Hematopoietic multipotent progenitor cell treated with erythropoietin and hydrocortisone succinate and interleukin-3 and kit ligand, for 15 days (in vitro differentiated cells): ENCODE measurements at places on chromosomes 7 and 10.

GRCh38 chr10:3735175-3735574 lies 49.8 kb downstream of the KLF6 start:
- DNase-seq = no peak

GRCh38 chr10:131561897-131562296 lies 250.4 kb upstream of the TCERG1L start:
- no peak for DNase-seq

- no peak for DNase-seq
These were observed 308.4 kb upstream of the PRKCQ start for GRCh38 chr10:6888434-6888833.

DNA sequence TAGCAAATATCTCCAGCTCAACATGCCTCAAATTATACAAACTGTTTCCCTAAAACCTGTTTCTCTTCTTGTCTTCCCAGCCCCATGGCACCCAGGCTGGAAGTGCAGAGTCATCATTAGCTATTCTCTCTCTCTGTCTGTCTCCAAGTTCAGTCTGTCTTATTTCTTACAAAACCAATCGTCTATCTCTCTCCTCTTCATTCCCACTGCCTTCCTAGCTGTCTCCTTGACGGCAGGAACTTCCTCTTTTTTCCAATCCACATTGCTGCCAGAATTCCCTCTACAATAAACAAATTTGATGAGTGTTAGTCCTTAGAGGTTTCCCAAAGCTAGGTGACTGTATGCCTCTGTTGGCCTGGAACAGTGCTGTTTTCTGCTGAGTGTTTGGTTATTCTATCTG lies 14.9 kb upstream of the ZNRF2 start:
- DNase-seq = no peak

DNA sequence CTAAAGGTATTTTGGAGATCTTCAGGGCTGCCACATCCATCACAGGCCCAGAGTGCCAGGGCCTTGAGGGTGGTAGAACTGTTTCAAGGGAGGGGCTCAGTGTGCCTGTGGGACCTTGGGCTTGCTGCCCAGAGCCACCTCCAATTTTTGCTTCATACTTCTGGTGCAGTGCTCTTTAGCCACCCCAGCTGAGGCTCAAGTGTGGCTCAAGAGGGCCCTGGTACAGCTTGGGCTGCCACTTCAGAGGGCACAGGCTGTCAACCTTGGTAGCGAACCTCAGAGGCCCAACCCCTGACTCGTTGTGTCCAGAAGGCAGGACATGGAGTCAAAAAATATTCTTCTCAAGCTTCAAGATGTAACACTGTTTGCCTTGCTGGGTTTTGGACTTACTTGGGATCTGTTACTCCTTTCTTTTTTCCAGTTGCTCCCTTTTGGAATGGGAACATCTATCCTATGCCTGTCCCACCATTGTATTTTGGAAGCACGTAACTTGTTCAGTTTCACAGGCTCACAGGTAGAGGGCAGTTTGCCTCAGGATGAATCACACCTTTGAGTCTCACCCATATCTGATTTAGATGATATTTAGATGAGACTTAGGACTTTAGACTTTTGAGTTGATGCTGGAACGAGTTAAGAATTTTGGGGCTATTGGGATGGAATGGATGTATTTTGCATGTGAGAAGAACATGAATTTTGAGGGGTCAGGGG lies 224.8 kb downstream of the RPS24 start:
- no peak for DNase-seq

DNA sequence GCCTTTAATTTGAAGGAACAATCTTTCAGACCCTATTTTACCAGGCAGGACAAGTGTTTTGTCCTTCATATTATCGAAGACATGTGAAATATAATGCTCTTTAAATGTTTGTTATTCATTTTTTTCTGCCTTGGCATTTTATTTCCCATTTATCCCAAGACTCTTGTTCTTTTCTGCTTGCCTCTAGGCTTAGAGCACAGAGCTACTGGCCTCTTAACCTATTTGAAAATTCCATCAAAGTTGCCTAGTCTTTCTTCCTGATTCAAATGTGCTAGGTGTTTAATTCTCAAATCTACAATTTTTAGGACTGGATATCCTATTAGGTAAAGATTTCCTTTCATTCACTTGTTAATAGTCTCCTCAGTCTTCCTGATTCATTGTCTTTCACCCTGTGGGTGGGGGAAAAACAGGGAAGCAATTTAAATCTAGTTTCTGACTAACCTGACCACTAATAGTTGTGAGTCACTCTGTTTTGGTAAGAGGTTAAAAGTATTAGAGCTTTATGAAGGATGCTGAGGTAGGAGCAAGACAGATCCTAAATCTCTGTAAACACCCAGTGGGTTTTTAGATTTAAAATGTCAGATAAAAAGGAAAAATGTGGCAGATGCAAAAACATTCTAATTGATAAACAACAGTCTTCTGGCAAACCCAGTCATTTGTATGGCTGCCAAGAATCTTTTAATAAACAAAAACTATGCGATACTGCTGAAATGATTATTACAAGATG lies 1.5 kb downstream of the LIPK start:
- no peak for DNase-seq

GRCh38 chr10:124565565-124566221 lies 104.1 kb downstream of the LHPP start:
- DNase-seq = no peak

- no peak for DNase-seq
These were observed 237.4 kb downstream of the WDR11 start for GRCh38 chr10:121088524-121088923.

DNA sequence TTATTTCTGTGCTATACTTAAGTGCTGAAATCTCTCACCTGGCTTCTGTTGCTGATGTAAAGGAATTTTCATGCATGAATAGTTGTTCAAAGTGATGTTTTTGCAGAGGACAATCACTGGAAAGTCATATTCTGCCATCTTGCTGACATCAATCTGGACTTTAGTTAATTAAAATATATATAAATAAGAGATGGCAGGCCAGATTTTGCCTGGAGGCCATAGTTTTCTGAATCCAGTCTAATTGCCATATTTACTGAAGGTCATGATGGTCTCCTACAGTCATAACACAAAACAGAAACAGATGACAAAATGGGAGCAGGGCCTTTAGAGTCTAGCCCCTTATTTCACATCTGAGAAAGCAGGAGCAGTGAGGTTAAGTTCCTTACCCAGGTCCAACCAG lies 228.2 kb downstream of the HPSE2 start:
- DNase-seq = no peak

GRCh38 chr7:142598297-142598696 lies 151.0 kb upstream of the PRSS1 start:
- DNase-seq = no peak

GRCh38 chr10:19668116-19668515 lies 148.1 kb upstream of the PLXDC2 start:
- no peak for DNase-seq

GRCh38 chr7:118085000-118085399 lies 99.0 kb upstream of the LSM8 start:
- no peak for DNase-seq

DNA sequence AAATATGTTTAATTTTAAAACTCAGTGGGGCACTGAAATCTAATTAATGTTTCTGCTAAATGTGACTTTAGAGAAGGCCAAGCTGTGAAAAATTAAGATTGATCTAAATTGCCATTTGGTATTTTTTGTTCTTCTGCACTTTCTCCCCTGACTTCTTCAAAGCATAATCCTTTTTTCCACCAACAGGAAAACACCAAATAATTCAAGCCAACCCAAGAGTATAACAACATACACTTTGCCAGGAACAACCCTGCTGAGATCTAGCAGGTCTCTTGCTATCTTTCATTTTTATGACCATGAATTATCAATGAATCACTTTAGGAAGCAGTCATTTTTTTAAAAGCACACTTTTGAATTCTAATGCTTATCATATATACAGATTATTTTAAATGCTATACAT lies 100.1 kb downstream of the USP6NL start:
- DNase-seq = no peak

DNA sequence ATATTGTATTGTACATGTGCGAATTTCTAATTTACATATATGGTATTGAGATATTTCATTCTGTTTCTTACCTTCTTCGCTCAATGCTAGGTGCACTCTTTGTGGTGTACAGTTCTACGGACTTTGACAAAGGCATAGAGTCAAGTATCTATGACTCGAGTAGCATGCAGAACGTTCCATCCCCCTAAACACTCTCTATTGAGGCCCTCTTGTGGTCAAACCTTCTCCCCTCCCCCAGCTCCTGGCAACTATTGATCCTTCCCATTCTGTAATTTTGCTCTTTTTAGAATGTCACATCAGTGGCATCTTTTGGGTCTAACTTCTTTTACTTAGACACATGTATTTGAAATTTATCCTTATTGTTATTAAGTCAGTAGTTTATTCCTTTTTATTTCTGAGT lies 30.7 kb upstream of the GDF10 start:
- DNase-seq = no peak

DNA sequence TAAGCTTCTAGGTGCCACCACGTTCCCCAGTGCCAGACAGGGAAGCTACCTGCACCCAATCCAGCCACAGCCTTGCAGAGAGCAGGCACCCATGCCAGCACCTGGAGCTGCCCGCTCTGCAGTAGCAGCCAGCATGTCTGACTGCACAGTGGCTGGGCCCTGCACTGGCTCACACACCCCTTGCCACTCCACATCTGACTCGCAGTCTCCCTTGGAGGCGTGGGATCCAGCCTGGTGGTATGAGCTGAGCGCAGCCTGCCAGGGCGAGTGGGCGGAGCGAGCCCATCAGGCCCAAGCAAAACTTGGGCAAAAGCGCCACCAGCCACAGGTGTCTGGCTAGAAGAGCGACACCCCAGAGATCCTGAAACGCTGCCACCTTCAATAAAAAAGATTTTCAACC lies 30.1 kb downstream of the CRTAC1 start:
- DNase-seq = no peak

DNA sequence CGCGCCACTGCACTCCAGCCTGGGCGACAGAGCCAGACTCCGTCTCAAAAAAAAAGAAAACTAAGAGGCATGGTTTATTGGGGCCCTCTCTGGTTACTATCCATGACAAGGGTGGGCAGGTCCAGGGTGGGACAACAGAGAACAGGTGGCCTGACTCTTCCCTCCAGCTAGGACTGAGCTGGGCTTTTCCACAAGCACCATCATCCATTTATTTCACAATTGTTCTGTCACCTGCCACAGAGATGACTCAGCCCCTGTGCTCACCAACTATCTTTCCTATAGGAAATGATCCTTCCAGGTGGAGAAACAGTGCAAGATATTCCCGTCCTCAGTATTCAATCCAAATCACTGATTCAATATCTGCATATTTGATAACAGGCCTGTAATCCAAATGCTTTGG lies 44.9 kb upstream of the MYL10 start:
- no peak for DNase-seq

DNA sequence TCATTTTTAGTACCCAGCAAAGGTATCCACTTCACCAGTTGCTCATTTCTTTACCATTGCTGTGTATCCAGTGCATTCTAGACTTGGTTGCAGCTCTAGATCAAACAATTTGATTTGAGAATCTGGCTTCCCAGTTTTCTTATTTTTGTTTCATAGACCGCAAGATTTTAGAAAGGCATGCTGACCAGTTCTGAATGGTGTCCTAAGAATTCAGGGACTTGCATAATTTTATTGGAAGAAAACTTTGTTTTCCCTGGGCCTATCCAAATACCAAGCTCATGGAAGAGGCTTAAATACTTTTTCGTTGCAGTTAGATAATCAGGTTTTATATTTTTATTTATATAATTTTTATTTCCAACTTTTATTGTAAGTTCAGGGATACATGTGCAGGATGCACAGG lies 58.3 kb downstream of the BICC1 start:
- no peak for DNase-seq

DNA sequence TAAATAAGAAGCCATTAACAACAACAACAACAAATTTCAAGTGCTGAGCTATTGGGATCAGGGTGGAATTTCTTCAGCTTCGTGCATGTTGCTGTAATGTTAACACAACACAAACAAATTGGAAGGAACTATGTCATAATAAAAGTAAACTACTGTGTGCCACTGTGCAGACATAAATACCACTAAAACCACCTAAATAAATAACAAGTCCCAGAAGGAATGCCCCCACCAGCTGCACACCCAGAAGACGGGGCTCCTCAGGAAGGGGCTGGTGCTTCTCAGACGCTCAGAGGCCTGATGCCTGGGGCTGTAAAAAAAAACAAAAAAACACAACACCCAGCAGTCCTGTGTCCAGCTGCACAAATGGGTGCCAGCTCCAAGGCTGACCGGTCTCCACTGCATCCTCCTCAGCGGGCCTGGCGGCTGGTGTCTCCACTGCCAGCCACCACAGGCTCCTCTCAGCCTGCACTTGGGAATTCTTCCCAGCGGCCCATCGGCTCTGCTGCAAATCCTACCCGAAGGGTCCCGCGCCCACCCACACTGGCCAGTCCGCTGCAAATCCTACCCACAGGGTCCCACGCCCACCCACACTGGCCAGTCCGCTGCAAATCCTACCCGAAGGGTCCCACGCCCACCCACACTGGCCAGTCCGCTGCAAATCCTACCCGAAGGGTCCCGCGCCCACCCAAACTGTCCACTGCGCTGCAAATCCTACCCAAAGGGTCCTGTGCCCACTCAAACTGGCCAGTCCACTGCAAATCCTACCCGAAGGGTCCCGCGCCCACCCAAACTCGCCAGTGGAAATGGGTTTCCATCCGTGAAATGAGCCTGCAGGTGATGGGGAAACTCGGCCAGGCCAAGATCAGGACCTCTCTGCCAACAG lies 35.8 kb upstream of the DNAAF5 start:
- DNase-seq = no peak

DNA sequence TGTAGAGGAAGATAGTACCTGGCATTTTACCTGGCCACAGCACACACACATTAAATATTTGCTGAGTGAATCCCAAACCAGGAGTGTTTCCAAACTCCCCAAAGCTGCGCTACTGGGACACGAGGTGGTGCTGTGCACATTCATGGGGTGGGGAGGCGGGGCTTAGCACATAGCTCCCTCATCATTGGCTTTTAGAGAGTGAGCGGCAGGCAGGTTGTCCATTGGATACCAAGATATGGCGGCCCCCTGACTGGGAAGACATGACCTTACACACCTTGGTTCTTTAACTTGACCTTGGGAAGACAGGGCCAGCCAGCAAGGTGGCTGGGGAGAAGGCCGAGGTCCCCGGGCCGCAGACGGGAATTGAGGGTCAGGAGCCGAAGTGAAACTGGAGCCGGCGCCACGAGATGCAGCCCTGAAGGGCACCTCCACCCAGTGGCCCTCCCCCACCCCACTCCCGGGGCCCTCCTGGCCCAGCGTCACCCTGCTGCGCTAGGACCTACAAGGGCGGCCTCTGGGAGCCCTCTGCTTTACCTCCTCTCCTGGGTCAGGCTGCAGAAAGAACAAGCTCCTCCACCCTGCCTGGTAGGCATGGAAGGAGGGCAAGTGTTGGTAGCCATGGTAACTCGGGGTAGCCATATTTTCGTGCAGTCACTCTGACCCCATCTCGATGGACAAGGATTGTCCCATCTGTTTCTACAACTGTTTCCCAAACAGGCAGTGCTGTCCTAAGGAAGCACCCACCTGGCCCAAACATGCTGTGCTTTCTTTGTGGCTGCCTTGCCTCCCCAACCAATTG lies 24.0 kb downstream of the TMEM176A start:
- no peak for DNase-seq
